ENCODE measurements at places on chromosomes 5 and 9.
A peak's percentile ranks its signal among the peaks of the same experiment; 100 is the strongest.

- no peak for DNase-seq
Measured at GRCh38 chr9:14533867-14534640, 159.2 kb downstream of the ZDHHC21 start.

DNA sequence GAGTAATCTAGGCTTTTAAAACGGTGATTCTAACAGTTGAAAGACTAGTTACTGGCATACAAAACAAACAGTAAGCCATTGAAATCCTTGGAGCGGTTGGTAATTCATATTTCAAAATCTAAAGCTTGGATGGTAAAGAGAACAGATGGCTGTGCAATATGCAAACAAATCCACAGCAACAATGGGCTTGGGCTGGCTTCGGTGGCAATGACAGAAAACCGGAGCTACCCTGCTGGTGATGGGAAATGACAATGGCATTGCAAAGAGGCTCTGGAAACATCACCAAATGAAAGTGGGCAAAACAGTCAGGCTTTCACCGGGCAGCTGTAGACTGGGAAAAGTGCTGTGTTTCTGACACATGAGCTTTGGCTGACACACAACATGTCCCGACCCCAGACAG is 42.2 kb downstream of the MED27 start:
- no peak for DNase-seq

GRCh38 chr9:132703336-132703735 is 33.1 kb downstream of the GTF3C4 start:
- no peak for DNase-seq

DNA sequence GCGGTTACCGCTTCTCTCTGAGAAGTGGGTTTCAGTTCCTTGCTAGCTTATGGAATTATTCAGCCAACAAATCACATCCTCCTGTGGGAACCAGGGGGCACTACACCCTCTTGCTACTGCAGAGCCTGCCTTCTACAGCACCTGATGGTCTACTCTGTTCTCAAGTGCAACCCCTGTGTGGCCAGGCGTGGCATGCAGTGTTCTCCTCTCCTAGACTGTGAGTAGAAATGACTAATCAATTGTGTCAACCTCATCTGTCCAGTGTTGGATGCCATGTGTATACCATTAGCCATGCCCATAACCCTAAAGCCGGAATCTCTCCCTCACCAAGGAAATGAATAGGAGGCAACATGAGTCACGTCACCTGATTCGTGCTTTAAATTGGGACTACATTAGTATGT is 117.2 kb upstream of the LIFR start:
- DNase-seq, result no peak

DNA sequence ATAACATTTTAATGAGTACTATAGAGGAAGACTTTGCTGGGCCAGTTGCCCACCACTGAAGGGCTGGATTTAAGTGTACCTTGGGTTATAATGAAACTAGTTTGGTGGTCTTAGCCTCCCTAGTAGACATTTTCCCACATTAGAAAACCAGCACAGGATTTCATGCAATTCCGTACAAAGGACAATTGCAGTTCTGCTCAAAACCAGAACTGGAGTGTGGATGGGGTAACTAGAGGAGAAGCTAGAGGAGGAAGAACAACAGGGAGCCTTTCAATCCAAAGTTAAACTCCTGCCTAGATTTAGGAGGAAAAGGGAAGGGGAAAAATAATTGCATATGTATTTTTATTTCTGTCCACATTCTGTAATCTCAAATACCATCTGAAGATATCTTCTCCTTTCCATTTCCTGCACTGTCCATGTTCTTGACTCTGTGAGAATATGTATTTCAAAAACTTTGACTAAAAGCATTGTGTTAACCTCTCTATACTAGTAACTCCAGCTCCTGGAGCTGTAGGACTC is 97.5 kb upstream of the SSBP2 start:
- DNase-seq, result no peak

DNA sequence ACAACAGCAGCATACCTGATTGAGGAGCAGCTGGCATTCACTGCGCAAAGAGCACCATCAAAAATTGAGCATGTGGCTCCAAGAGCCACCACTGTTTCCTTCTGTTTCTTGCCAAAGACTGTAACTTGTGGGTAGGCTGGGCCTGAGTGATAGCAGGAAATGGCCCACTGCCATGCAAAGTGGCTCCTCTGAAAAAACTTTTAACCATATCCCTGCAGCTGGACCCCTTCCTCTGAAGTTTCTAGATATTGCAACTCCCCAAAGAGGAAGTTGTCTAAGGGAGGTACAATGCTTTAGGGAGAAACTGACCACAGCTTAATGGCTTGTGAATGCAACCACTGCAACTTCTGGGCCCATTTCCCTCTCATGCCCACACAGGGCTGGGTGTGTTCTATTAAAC is 355.4 kb upstream of the PDE4D start:
- DNase-seq, result peak; percentile 98

- DNase-seq, result no peak
Measured at GRCh38 chr9:77451507-77451906, 196.6 kb downstream of the GNA14 start.

GRCh38 chr5:759781-760362 is 24.7 kb downstream of the ZDHHC11B start:
- DNase-seq, result no peak

GRCh38 chr5:72387985-72388384 is 67.8 kb downstream of the PTCD2 start:
- no peak for DNase-seq

GRCh38 chr5:56984445-56984844 is 32.5 kb upstream of the MIER3 start:
- DNase-seq, result no peak

DNA sequence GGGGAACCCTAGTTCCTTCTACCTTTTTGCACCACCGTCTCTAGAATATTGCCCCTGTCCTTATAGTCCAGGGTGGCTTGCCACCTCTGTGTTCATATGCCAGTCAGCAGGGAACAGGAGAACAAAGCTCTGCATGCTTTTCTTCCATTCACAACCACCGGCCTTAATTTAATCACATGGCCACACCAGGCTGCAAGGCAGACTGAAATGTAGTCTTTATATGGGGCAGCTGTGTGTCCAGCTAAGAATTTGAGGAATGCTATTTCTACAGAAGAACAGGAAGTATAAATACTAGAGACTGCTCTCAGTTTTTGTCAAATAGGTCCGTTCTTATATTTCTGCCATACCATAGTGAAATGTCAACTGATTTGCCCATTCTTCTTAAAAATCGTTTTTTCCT is 5.8 kb downstream of the C5orf22 start:
- DNase-seq, result no peak

GRCh38 chr5:181181650-181182565 is 23.1 kb downstream of the TRIM7 start:
- no peak for DNase-seq

DNA sequence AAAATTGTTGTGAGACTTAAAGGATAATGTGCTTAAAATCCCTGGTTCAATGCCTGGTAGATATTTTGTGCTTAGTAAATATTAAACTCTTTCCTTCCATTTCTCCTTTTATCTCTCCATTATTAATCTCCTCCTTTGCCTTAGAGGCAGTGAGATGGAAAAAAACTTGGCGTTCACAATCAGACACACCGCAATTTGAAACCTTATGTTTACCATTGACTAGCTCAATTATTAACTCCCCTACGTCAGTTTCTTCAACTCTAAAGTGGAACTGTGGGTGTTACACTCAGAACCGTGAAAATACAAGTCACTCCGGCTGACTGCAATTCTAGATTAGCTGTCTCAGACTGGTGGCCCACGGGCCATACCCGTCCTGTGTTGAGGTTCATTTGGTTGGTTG is 327.2 kb downstream of the DEPDC1B start:
- no peak for DNase-seq

DNA sequence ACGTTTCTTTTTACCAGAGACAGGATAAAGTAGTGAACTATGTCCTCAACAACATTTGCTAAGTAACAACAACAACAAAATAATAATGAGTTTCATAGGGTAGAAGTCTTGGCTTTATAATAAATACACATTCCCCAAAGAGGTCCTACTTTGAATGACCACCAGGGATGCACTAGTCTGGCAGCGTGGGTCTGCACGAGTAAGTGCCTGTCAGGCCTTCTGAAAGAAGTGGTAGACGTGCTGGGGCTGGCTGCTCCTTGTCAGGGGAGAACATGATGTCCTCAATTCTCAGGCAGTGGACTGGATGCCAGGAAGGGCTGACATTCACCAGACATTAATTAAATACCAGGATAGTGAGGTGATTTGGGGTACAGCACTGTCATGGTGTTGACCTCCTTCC is 331.1 kb downstream of the TMEM38B start:
- no peak for DNase-seq

- no peak for DNase-seq
Measured at GRCh38 chr9:82558855-82559630, 503.9 kb downstream of the RASEF start.

DNA sequence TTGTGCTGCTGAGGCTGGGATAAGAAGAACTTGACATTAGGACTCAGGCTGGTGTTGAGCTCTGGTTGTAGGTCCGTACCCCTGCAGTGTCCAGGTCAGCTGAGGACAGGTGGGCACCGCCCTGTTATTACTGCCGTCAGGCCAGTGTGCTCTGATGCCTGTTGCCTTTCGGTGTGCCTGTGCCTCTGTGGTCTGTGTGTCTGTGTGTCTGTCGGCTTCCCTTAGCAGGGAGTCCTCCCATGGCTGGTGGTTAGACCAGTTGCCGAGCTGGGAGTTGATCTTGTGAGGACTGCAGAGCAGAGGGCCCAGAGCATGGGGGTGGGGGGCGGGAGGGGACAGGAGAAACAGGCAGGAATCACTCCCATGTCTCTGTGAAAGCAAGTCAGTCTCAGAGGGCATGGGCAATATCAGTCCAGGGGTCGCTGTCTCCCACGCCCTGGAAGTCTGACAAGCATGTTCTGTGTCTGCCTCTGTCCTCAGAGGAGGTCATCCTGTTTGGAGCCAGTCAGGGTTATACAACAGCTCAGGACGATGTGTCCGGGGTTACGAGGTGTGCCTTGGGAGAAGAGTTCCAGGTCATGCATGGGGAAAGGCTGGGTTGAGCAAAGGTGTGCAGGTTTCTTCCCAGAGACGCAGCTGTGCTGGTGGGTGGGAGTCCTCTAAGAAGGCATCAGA is 67.3 kb upstream of the GARNL3 start:
- no peak for DNase-seq

GRCh38 chr9:78133751-78134150 is 102.1 kb upstream of the CEP78 start:
- DNase-seq, result no peak

DNA sequence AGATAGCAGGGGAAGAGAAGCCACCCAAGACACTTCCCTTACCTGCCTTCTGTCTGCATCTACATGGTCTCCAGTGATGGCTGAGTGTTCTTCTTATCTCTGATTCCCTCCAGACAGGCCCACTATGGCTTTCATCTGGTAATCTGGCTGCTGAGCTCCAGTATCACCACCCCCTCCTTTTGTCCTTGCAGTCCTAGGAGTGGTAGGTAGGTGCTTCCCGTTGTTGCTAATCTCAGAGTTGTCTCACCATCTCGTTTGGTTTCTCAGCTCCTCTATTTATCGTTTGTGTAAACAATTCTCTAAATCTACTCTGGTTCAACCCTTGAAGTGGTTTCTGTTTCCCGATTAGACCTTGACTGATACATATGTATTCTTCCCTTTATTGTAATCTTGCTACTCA is 243.8 kb upstream of the RFX3 start:
- no peak for DNase-seq

Measured in AML-193 (cell line).